Neural crest cell (in vitro differentiated cells): ENCODE measurements at places on chromosomes 11 and 22.

- no peak for DNase-seq
These were observed 10.6 kb downstream of the EIF3M start for GRCh38 chr11:32594272-32594671.

- DNase-seq = no peak
These were observed 72.8 kb upstream of the CLNS1A start for GRCh38 chr11:77710358-77710757.

- no peak for DNase-seq
These were observed 292.5 kb downstream of the BRD1 start for GRCh38 chr22:49535126-49535525.

GRCh38 chr11:115505175-115505574 is 960 bp upstream of the CADM1 start:
- DNase-seq = no peak

- no peak for DNase-seq
These were observed 7.5 kb downstream of the OR6M1 start for GRCh38 chr11:123798513-123799252.

- DNase-seq = no peak
These were observed 15.8 kb downstream of the SYT7 start for GRCh38 chr11:61564936-61565696.

DNA sequence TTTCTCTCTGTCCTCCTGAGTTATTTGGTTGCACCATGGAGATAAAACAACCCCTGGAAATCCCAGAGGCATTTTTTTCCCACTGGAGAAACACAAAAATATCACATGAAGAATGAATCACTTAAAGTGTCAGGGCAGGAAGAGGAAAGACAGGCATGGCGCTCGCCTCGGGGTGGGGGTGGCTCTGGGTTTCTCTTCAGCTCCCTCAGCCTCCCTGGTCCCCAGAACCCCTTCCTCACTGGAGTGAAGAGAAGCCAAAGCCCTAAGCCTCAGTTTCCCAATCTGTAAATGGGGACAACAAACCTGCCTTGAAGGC is 938 bp downstream of the SHISAL1 start:
- no peak for DNase-seq

- peak; percentile 40 for DNase-seq
These were observed 414.8 kb downstream of the BUD13 start for GRCh38 chr11:116357784-116358544.

- no peak for DNase-seq
These were observed 16.0 kb upstream of the TMA7B start for GRCh38 chr22:39943953-39944872.

DNA sequence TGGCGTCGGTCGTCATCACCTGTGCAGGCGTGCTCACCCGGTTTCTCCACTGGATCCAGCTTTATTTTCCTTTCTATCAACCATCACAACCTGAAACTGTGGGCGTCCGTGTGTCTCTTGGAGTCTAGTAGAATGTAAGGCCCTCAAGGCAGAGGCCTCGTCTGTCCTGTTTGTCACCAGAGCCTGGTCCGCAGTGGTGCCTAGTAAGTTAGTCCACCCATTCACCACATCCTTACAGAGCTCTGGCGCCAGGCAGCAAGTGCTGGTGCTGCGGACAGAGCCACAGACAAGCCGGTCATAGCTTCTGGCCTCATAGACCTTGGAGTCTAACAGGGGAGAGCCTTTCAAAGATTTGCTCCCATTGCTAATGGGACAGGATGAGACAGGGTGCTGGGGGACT is 64.4 kb upstream of the PARVG start:
- DNase-seq = no peak

DNA sequence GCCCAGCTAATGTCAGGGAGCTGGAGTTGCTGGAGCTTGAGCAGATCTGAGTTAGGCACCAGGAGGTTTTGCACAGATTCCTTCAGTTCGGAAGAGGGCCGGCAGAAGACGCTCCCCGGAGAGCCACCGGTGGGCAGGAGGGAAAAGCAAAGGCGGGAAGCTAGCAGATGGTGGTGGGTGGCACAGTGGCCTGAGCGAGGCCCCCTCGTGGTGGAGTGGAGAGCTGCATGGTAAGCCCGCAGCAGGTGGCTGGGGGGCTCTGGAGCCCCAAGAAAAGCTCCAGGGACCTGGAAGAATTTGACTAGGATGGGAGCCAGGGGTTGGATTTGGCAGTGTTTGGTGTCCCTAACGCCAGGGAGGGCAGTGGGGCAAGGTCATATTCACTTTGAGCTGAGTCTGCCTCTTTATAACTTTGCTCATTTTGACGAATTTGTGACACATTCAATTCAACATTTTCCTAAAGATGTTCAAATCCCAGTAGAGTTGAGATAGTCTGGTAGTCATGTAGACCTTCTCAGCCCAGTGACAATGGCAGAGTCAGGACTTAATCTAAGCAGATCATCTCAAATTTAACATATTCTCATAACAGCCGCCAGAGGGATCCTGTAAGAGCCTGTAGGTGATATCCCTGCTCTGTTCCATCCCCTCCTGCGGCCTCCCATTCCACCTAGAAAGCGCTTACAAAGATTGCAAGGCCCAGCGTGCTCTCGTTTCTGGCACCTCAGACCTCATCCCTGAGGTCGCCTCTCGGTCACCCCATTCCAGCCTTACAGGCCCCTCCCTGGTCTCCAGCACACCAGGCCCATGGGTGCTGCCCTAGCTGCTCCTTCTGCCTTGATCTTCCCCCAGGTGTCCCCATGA is 57.9 kb downstream of the TRIM29 start:
- no peak for DNase-seq
